NCI-H460 (cell line): ENCODE measurements at places on chromosomes 3 and 15.

DNA sequence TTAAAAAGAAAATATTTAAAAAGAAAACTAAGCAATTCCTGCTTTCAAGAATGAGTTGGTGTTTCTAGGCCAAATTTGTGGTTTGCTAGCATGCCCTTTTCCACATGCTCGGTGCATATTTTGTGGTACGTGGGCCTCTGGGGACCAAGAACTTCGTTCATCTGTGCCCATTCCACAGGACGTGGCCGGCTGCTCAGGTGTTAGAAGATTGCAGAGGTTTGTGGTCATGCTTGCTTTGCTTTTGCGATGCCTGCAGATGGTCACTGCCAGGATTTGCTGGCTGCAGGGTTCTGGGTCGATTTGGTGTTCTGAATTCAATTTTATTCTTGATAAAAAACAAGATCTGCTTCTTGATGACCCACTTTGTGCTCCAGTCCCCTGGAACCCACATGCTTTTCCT is 7.5 kb downstream of the PSTPIP1 start:
- no peak for DNase-seq

DNA sequence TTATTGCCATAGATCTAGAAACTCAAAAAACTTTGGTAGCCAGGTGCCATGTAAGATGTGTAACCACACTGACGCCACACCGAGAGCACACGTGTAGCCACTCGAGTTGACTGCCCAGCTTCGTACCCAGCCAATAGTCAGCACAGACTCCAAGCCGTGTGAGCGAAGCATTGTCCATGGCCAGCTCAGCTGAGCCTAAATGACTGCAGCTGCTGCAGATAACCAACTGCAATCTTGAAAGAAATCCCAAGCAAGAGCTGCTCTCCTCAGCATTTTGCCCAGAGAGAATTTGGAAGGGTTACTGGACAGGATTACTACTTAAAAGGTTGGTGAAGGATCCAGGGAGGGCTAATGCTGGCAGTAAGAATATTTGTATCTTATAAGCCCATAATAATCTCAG is 193.0 kb upstream of the THRB start:
- no peak for DNase-seq

GRCh38 chr3:79199966-79200365 is 567.8 kb downstream of the ROBO1 start:
- no peak for DNase-seq

DNA sequence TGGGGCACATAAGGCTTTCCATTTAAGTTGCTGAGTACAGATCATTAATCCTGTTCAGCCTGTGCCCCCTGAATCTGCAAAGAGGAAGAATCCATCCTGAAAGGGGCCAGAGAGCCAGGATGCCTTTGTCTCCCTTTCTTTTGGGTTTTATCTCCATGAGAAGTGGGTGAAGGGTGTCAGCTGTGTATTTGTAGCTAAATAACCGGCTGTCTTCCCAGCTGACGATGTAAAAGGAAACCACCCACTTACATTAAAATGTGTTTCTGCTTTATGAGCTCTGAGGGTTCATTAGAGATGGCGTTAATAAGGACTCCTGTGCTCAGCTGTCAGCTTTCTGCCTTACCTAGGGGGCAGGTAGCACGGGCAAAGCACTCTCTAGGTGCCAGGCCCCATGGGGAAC is 83.4 kb downstream of the SLCO3A1 start:
- no peak for DNase-seq

- no peak for DNase-seq
Observed at GRCh38 chr15:52251144-52251860, 44.3 kb downstream of the MYO5C start.

DNA sequence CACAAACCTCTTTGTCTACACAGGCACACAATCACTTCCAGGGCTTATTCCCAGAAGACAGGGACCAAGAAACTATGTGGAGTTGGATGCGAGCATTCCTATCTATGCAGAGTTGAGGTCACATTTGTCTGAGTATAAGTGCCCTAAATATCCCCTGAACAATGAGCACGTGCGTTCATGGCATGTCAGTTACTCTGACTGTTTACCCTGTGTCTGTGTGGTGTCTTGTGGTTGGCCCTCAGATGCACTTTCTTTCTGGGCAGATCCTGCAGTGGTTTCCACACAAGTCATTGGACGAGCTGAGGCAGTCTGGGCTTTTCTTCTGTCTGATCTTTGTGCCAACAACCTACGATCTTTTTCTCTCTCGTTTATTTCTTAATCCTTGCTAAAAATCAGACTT is 134.5 kb downstream of the FBN1 start:
- DNase-seq, result no peak

DNA sequence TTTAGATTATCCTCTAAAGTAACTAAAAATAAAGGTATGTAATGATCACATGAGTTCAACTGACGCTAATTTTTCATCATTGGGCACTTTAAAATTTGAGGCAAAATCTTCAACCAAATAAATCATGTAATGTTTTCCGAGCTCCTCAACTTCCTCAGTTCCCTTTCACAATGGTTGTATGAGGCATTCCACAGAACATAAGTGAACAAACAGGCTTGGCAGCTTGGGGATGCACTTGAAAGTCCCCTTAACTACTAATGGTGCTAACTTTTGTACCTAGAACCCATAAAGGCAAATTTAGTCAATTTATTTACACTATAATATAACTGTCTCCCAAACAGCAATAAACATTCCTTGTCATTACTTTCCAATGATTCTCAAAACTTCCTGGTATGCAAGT is 1137.9 kb downstream of the ROBO2 start:
- no peak for DNase-seq

DNA sequence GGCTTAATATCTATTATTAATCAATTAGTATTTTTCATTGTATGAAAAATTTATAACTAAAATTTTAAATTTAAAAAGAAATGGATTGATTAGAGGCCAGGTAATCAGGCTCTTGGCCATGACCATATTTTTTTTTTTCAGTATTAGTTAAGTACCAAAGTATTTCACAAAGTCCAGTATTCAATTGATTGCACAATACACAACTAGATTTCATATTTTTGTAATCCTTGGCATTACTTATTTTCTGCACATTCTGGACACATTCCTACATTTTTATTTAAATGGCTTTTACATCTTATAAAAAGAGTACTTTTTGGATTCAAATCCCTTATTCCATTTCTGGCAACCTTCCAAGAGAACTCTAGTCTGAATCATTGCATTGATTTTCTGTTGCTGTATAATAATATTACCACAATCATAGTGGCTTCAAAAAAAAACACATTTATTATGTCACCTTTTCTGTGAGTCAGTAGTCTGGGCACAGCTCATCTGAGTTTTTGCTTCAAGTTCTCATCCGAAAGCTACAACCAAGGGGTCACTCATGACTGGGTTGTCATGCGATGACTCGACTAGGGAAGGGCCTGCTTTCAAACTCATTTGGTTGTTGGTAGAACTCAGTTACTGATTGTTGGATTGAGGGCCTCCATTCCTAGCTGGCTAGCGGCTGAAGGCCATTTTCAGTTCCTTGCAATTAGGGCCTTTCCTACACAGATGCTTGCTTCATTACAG is 90.7 kb downstream of the CNTN6 start:
- no peak for DNase-seq

GRCh38 chr15:39074341-39074985 is 506.4 kb upstream of the THBS1 start:
- DNase-seq, result no peak

DNA sequence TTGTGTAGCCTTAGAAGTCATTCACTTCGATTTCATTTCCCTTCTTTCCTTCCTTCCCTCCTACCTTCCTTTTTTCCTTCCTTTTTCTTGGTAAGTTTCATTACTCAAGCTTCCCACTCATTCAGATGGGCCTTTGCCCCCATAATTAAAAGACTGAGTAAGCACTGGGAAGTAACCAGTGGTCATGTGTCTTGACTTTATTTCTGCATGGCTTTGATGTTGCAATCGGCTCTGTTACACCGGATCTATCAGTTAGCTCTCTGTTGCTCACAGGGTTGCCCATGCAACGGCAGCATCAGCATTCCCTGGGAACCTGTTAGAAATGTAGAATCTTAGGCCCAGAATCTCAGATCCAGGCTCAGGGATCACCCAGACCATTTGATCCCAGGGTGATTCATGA is 25.6 kb upstream of the LARS2 start:
- DNase-seq, result no peak

DNA sequence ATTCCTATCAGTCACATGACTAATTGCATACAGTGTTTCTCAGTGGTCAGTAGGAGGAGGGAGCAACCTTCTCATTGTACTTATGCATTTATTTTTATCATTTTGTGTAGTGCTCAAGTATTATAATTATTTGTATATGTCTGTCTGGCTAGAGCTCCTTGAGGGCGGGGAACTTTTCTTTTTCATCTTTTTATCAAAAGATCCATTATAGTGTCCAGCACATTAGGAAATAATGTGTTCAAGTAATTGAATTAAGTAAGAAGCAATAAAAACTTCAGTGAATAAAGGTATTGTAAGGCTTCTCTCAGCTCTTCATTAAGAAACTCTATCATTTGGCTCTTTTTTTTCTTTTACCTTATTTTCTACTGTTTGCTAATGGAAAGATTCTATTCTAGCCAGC is 18.8 kb downstream of the FGF7 start:
- no peak for DNase-seq

DNA sequence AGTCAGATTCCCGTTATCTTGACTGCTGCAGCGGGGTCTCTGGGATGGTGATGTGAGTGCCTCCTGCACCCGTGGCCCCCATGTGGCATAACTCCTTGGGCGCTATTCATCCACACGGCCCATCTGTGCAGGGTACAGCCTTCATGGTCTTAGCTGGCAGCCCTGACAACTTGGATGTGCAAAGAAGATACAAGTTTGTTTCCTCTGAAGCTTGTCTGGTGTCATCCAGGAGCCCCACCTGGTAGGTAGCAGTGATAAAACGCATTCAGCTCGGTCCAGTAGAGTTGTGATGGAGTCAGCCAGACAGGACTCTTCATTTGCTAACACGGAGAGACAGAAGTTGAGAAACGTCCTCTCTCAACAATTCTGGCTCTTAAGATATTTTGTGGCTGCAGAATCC is 53.3 kb downstream of the CORO2B start:
- DNase-seq, result no peak

GRCh38 chr15:77012868-77013267 is 17.9 kb downstream of the PSTPIP1 start:
- DNase-seq, result no peak

GRCh38 chr15:62841269-62841628 is 201.3 kb upstream of the TPM1 start:
- no peak for DNase-seq

GRCh38 chr3:159513867-159514380 is 474.7 kb upstream of the IL12A start:
- DNase-seq, result no peak

GRCh38 chr15:80106051-80106450 is 46.6 kb downstream of the ZFAND6 start:
- no peak for DNase-seq

- no peak for DNase-seq
Observed at GRCh38 chr15:82539691-82540054, 584 bp downstream of the RPS17 start.

GRCh38 chr3:140953028-140953960 is 11.7 kb downstream of the SLC25A36 start:
- no peak for DNase-seq

DNA sequence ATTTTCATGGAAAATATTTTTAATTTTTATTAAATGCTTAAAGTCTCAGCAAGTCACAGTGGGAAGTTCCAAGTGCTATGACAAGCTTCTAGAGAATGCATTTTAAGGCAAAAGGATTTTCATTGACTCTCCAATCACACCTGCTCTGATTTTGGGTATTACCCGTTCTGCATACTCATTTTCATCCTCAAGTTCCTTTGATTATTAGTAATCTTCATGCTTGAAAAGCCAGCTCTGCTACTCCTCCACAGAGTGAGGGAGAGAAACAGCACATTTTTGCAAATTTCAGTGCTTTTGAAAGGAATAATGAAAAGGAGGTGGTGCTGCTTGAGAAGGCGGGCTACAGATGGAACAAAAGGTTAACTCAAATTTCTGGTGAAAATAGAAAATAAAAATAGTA is 450.7 kb downstream of the NSUN3 start:
- no peak for DNase-seq

DNA sequence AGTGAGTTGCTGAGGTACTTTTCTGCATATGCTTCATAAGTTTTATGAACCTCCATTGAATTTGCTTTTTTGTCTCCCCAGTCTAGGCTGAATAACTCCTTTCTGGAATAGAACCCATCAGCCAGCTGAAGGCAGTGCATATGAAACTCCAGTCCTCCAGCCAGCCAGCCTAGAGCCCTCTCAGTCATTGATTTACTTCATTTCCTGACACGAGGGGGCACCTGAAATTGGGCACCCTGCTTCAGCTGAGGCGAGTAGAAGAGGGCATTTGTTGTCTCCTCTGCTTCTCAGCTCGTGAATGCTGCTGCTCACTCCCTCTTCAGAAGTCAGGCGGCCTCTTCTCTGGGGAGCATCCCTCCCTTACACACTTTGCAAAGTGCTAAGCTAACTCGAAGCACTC is 32.5 kb downstream of the CHST2 start:
- DNase-seq, result no peak

DNA sequence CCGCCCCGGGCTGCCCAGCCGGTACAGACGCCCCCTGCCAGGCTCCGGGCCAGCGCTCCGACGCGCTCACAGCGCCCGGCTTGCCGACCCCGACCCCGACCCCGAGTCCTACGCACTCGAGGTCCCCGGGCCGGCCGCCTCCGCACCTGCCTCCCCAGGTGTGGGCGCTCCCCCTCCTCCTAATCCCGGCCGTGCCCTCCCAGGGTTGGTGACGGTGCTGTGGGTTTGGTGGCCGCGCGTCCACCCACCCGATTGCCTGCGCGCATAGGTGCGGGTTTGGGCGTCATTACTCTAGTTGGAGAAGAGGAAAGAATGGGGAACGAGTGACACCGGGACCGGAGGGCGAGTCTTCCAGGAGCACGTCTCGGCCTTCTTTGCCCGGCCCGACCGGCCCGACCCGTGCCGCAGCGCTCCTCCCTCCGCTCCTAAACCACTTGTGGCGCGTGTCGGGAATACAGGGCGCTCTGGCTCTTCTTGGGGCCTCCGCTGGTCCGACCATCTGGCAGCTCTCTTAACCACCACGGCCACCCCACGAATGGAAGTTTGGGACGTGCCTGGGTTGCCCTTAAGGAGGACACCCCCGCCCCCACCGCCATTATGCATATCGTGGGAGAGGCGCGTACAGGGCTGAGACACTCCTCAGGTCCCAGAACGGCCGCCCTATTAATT is 810 bp upstream of the THRB start:
- peak; percentile 25 for DNase-seq

DNA sequence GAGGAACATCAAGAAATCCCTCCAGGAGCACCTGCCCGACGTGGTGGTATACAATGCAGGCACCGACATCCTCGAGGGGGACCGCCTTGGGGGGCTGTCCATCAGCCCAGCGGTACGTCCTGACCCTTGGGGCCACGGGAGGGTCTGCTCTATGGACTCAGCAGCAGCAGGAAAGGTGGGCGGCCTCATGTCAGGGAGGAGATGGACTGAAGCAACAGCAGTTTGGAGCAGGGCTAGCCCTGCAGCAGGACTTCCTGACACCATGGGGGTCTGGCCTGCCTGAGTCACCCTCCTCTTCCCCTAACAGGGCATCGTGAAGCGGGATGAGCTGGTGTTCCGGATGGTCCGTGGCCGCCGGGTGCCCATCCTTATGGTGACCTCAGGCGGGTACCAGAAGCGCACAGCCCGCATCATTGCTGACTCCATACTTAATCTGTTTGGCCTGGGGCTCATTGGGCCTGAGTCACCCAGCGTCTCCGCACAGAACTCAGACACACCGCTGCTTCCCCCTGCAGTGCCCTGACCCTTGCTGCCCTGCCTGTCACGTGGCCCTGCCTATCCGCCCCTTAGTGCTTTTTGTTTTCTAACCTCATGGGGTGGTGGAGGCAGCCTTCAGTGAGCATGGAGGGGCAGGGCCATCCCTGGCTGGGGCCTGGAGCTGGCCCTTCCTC is 24.2 kb downstream of the HDAC11 start:
- no peak for DNase-seq

GRCh38 chr3:141341536-141341935 is 26.8 kb upstream of the ZBTB38 start:
- no peak for DNase-seq
